ENCODE measurements at places on chromosomes 5 and 9. TPM values are rescaled to one million over a fixed set of nuclear protein-coding genes. Genes with fewer than 3 reads are reported as not detected.

CARD9 gene
- under 0.01 TPM for total RNA-seq

LIX1 gene
- total RNA-seq, result not detected

MARCHF11 gene
- total RNA-seq, result not detected

CATSPER3 gene
- not detected for total RNA-seq

IRX2 gene
- 22.2 TPM for total RNA-seq

PCDHGA12 gene
- 3.9 TPM for total RNA-seq

CCNJL gene
- total RNA-seq, result 1.5 TPM

ZNF366 gene
- not detected for total RNA-seq

SLC45A2 gene
- total RNA-seq, result not detected

FSTL4 gene
- not detected for total RNA-seq

CARTPT gene
- not detected for total RNA-seq

TTC23L gene
- total RNA-seq, result not detected

RFESD gene
- total RNA-seq, result 4.0 TPM

SPAG8 gene
- total RNA-seq, result not detected

LAMC3 gene
- total RNA-seq, result not detected

SPATA31C1 gene
- total RNA-seq, result not detected

HMCN2 gene
- total RNA-seq, result under 0.01 TPM

WWC1 gene
- total RNA-seq, result 69.4 TPM

GPR151 gene
- total RNA-seq, result not detected

All from tracheal epithelial cell (primary cell).